Progenitor cell of endocrine pancreas (in vitro differentiated cells): ENCODE measurements at places on chromosomes 7 and 10.

- no peak overlapping the region for H3K4me3 ChIP-seq
- peaks cover 1% of the 10 kb centered on the region for H3K36me3 ChIP-seq
- H3K4me1 ChIP-seq: peaks cover 6% of the 10 kb centered on the region
- no peaks in the 10 kb centered on the region for H3K27me3 ChIP-seq
- no peak overlapping the region for H3K27ac ChIP-seq
- DNase-seq: no peak
Observed at GRCh38 chr7:2996141-2996540, 47.5 kb downstream of the CARD11 start.

- no peaks in the 10 kb centered on the region for H3K4me1 ChIP-seq
- no peaks in the 10 kb centered on the region for H3K27me3 ChIP-seq
- peaks cover 9% of the 10 kb centered on the region for H3K36me3 ChIP-seq
Observed at GRCh38 chr7:45070254-45070642, 18.5 kb downstream of the NACAD start.

DNA sequence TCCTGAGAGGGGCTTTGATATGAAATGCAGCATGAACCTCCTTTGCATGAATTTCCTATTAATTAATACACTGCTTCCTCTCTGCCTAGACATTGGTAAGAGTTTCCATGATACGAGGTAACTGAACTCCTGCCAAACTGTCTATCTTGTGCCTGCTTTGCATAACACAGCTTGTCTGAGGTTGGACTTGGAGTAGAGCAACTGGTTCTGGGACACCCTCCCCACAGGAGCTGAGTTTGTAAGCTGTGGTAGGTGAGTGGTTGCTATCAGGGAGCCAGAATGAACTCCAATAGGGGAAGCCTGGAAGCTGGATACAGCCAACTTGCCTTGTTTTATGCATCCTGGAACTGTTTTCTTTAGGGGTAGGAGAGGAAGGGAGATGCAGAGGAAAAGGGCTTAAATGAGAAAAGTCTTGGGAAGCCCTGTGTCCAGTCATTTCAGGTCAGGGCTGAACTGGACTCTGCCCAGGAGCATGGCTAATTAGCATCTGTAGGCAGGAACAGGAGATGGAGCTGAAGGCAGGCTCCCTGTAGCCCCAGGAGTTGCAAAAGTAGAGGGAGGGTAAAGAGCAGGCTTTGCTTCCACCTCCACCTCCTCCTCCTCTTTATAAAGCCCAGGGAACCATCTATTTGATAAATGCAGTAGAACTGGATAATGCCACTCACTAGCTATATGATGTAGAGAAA, 73.2 kb upstream of the GPR158 start:
- no peaks in the 10 kb centered on the region for H3K4me1 ChIP-seq
- no peak overlapping the region for H3K27ac ChIP-seq
- no peak overlapping the region for H3K4me3 ChIP-seq
- H3K27me3 ChIP-seq: peaks cover 10% of the 10 kb centered on the region
- no peaks in the 10 kb centered on the region for H3K36me3 ChIP-seq
- DNase-seq: no peak

GRCh38 chr10:18260310-18260922, 120.2 kb downstream of the CACNB2 start:
- peak overlapping the region; percentile 25 for H3K27ac ChIP-seq
- H3K27me3 ChIP-seq: peaks cover under 1% of the 10 kb centered on the region
- no peaks in the 10 kb centered on the region for H3K36me3 ChIP-seq
- DNase-seq: no peak

DNA sequence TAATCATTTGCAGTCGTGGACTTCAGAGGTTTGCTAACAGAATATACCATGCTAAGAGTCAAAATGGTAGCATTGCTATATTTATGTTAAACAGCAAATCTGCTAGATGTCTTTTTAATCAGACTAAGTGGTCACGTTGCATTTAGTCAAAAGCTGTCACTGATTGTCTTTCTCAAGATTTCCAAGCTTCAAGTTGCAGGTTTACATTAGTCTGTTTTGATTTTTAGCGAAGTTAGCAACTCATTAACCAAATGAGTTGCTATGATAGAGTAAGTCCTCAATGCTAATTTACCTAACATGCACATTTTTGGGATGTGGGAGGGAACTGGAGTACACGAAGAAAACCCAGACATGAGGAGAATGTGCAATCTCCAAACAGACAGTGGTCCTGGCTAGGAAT, 653.2 kb downstream of the TNS3 start:
- H3K4me3 ChIP-seq: no peak overlapping the region
- H3K36me3 ChIP-seq: peaks cover 1% of the 10 kb centered on the region
- H3K27me3 ChIP-seq: no peaks in the 10 kb centered on the region
- peaks cover 24% of the 10 kb centered on the region for H3K4me1 ChIP-seq
- no peak for DNase-seq

GRCh38 chr10:29064680-29065079, 224.2 kb upstream of the LYZL1 start:
- peak overlapping the region; percentile 84 for H3K27ac ChIP-seq
- no peak for DNase-seq
- H3K4me3 ChIP-seq: no peak overlapping the region
- peaks cover 31% of the 10 kb centered on the region for H3K4me1 ChIP-seq
- H3K27me3 ChIP-seq: no peaks in the 10 kb centered on the region

- H3K27me3 ChIP-seq: peaks cover 7% of the 10 kb centered on the region
- H3K4me1 ChIP-seq: no peaks in the 10 kb centered on the region
- H3K27ac ChIP-seq: no peak overlapping the region
- no peak overlapping the region for H3K4me3 ChIP-seq
- DNase-seq: no peak
- no peaks in the 10 kb centered on the region for H3K36me3 ChIP-seq
Observed at GRCh38 chr10:31374146-31374696, 55.2 kb downstream of the ZEB1 start.

GRCh38 chr7:47504551-47505311, 77.2 kb downstream of the TNS3 start:
- peaks cover 36% of the 10 kb centered on the region for H3K4me1 ChIP-seq
- no peaks in the 10 kb centered on the region for H3K27me3 ChIP-seq
- no peak overlapping the region for H3K4me3 ChIP-seq
- peaks cover 16% of the 10 kb centered on the region for H3K36me3 ChIP-seq

GRCh38 chr7:37420946-37421695, 27.5 kb downstream of the ELMO1 start:
- no peak for DNase-seq
- H3K4me1 ChIP-seq: peaks cover 5% of the 10 kb centered on the region
- H3K36me3 ChIP-seq: peaks cover 3% of the 10 kb centered on the region
- H3K27ac ChIP-seq: no peak overlapping the region

DNA sequence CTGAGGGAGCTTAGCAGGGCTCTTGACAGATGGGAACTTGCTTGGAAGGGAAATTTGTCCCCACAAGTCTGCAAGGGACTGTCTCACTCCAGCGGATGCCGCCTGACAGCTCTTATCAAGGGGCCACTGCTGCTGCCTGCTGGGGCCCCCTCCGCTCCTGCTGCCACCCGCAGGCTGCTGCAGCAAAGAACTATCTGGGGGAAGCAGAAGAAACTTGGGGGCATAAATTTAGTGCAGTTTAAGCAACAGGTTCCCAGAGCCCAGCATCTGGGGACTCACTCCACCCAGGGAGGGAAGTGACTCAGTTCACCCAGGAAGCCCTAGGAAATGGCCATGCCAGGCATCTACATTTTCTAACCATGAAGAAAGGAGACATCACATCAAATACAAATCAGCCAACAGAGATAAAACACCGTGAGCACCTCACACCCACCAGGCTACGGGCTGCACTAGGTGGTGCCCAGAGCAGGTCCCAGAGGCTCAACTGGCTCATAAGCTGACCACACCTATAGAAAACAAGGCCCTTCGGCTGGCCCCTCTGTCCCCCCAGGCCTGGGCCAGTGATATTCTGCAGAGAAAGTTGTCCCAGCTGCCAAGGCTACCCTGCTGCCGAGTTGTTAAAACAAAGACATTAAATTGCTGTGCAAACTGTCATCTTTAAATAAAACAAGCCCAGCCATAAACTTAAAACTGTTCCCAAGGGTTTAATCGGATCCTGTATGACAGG, 3.7 kb downstream of the RGS10 start:
- H3K27ac ChIP-seq: no peak overlapping the region
- H3K4me3 ChIP-seq: no peak overlapping the region
- no peak for DNase-seq
- peaks cover 69% of the 10 kb centered on the region for H3K27me3 ChIP-seq

DNA sequence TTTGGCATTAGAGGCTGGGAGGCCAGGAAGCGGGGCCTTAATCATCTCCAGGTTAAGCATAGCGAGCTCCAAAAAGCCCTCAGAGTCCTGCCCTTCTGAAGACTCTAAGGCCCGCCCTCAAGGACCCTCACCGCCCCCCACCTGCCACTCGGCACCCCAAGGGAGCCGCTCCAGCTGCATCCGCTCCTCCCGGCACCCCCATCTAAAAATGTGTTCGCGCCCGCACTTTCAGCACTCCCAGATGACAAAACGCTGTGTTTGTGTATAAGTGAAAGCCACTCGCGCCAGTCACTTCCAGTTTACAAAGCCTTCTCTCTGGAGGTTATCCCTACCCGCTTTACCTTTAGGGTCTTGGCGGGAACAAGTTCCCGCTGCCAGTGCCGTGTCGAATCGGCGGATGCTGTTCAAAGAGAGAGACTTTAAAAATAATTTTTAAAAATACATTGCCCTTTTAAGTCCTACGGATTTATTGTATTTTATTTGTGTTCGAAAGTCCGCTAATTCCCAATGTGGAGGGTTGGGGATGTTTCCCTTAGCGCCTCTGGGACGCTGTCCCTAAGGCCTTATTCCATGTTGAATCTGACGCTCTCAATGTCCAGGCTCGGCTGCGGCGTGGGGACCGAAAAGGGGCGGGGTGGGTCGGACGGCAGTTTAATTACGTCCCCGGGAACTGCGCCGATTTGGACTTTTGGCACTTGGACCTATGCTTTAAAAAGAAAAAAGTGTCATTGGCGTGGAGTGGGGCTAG, at the start of the genes DCLRE1A and NHLRC2:
Gene DCLRE1A (minus strand): TSS at position 70 of the 748 bp plus-strand sequence. CDS start 900 bp downstream, outside the sequence.
Gene NHLRC2 (plus strand): TSS at position 649 of the 748 bp plus-strand sequence. CDS start 212 bp downstream, outside the sequence.
- H3K27ac ChIP-seq: peak within 1 kb of the TSS; percentile 100
- peak; percentile 42 for DNase-seq
- peaks cover 27% of the 10 kb centered on the region for H3K4me1 ChIP-seq
- no peaks in the 10 kb centered on the region for H3K27me3 ChIP-seq
- peaks cover 8% of the 10 kb centered on the region for H3K36me3 ChIP-seq
- H3K4me3 ChIP-seq: peak within 1 kb of the TSS; percentile 99

DNA sequence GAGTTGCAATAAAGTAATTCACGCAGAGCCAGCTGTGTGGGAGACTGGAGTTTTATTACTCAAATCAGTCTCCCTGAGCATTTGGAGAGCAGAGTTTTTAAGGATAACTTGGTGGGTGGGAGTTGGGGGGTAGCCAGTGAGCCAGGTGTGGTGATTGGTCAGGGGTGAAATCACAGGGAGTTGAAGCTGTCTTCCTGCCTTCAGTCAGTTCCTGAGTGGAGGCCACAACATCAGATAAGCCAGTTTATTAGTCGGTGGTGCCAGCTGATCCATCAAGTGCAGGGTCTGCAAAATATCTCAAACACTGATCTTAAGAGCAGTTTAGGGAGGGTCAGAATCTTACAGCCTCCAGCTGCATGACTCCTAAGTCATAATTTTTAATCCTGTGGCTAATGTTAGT, 3.3 kb upstream of the CYP51A1 start:
- H3K36me3 ChIP-seq: no peaks in the 10 kb centered on the region
- no peaks in the 10 kb centered on the region for H3K27me3 ChIP-seq
- DNase-seq: no peak
- peaks cover 16% of the 10 kb centered on the region for H3K4me1 ChIP-seq
- H3K4me3 ChIP-seq: no peak overlapping the region

- H3K4me3 ChIP-seq: no peak overlapping the region
- H3K36me3 ChIP-seq: no peaks in the 10 kb centered on the region
- no peak overlapping the region for H3K27ac ChIP-seq
- H3K27me3 ChIP-seq: peaks cover 7% of the 10 kb centered on the region
- DNase-seq: no peak
- H3K4me1 ChIP-seq: peaks cover 12% of the 10 kb centered on the region
Observed at GRCh38 chr10:110455446-110455845, 42.3 kb upstream of the DUSP5 start.

GRCh38 chr7:1889556-1890181, 219.6 kb downstream of the ELFN1 start:
- no peak for DNase-seq
- no peak overlapping the region for H3K27ac ChIP-seq
- H3K36me3 ChIP-seq: peaks cover 9% of the 10 kb centered on the region
- no peaks in the 10 kb centered on the region for H3K27me3 ChIP-seq
